IMR-90 (cell line): ENCODE measurements at places on chromosomes 2 and 18.
A peak's percentile ranks its signal among the peaks of the same experiment; 100 is the strongest.

DNA sequence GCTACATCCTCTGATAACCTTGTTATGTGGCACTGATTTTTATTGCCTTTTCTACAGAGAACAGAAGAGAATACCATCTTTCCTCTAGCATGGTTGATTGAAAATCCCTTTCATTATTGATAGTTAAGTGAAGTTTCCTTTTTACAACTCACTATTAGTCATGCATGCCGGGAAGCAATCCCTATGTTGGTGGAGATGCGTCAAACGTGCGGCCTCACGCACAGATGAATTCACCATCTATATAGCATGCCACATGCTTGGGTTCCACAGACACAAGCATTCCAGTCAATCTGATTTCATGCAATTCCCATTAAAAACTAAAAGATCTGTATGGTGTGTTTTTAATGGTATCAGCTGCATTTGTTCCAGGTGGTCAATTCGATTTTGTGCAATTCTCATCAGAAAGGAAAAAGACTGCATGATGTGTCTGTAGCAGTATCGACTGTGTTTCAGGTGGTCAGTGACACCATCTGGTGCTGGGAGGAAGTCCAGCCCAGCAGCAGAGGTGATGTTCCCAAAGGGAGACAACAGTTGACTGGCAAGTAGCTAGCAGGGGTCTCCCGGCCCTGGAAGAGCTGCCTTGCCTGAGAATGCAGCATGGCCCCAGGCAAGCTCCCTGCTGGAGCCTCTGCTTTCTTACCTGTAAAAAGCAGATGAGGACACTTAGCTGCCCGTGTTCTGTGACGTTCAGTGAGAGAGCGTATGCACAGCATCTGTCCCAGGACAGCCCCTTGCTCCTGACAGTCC lies 151.3 kb upstream of the NCK2 start:
- DNase-seq: peak; percentile 2

DNA sequence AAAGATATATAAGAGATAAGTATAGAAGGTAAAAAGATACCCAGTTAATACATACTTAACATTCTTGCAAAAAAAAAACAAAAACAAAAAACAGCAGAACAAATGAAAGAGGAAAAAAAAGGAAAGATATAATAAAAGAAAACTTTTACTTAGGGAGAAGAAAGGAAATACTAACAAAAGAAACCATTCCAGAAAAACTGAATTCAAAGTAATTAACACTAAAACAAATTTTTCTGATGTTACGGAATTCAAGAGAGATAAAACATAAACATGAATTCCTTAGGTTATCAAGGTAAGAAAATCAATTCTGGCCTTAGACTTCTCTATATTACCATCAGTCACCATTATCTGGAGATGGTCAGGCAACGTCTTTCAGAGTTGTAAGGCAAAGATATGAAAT lies 261.8 kb downstream of the ZEB2 start:
- no peak for DNase-seq

DNA sequence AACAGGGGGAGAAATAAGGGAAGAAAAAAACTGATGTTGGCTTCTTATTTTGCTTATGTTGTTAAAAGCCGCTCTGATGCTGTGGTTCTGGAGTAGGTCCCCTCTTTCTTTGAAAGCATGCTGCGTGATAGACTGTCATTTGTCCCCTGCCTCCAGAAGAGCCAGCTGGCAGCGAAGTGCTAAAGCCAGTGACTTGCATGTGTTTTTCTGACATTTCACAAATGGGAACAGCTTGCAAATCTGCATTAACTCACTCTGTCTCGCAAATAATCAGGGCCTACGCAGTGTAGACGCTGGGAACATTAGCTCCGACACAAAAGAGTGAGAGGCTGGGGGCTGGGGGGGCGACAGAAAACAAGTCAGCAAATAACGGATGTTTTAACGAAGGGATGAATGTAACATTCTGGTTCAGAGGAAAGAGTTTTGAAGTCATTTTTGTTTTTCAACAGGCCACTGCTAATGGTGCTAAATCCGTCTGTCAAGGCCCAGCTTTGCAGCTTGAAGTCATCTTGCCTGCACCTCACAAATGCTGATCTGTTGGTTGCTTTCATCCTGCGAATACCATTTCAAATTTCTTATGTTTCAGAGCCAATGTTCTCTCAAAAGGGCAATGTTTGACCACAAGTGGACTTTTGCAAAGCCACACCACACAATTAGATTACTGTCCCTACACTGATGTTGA lies 68.8 kb upstream of the PIK3C3 start:
- no peak for DNase-seq

- no peak for DNase-seq
These were observed 39.1 kb upstream of the ANKRD44 start for GRCh38 chr2:197349699-197350098.

- no peak for DNase-seq
These were observed 240.3 kb upstream of the FBXO11 start for GRCh38 chr2:48146552-48146951.

- peak; percentile 91 for DNase-seq
These were observed 19.3 kb downstream of the SPEG start for GRCh38 chr2:219453671-219454590.

- no peak for DNase-seq
These were observed 71.8 kb upstream of the LRATD1 start for GRCh38 chr2:14560716-14561115.

GRCh38 chr18:36589857-36590543 lies 238.8 kb downstream of the TPGS2 start:
- DNase-seq: peak; percentile 37

DNA sequence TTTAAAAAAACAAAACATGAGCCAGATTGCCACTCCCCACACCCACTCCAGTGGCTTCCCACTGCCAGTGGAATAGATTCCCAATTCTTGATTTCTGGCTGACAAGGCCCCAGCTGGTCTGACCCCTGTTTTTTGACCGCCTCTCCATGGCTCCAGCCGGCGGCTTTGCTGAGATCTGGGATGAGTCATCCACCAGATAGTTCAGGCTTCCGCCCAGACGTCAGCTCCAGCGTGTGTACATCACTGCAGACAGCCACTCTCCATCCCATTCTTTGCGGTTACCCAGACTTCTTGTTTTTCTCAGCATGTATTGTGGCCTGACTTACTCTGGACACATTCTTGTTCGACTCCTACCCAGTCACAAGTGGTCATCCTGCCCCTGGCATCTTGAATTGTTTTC lies 227.9 kb downstream of the GBX2 start:
- peak; percentile 97 for DNase-seq

DNA sequence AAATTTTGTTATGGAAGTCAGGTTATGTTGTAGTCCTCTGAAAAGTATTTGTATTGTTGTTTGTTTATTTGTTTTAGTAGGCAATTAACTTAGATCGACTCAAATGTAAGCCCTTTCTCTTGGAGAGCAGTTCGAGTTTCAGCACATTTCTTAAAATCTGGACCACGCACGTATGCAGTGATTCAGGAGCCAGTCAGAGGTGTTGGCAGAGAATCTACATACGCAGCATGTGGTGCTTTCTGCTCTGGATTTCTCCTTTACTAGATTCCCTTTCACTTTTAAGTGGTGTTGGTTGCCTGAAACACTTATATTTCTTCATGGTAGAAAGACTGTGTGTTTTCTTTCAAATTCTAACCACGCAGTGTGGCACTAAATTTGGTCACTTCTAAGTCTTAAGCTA lies 773.9 kb upstream of the LRATD1 start:
- peak; percentile 0 for DNase-seq

DNA sequence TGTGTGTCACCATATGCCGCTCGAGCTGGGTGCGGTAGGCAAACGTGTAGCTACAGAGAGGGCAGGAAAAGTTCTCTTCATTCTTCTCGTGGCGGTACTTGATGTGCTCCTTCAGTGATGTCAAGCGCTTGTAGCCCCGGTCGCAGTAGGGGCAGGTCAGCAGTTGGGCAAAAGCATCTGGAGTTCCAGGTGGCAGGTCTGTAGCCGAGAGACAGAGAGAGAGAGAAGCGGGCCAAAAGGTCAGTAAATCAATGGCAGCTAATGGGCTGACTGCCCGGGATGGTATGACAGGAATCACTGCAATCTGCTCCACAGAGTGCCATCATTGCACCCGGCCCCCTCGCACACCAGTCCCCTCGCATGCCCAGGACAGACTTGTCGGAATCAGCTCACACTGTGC lies 116.0 kb downstream of the ZEB2 start:
- no peak for DNase-seq

DNA sequence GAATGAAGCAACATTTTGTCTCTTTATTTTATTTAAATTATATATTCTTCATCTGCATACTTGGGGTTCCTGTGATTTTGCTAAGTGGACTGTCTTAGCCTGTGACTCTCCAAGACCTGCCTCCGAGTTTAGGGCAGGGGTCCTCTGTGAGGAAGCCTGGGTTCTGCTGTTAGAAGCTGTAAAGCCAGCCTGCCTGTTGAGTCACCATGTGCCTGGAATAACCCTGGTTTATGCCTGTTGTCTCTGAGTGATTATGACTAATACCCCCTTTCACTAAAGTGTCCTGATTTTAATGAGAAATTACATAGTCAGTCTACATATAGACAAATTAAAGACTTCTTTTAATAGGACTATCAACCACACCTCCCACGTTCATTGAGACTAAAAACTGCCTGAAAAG lies 369.1 kb downstream of the ZNF521 start:
- peak; percentile 46 for DNase-seq

DNA sequence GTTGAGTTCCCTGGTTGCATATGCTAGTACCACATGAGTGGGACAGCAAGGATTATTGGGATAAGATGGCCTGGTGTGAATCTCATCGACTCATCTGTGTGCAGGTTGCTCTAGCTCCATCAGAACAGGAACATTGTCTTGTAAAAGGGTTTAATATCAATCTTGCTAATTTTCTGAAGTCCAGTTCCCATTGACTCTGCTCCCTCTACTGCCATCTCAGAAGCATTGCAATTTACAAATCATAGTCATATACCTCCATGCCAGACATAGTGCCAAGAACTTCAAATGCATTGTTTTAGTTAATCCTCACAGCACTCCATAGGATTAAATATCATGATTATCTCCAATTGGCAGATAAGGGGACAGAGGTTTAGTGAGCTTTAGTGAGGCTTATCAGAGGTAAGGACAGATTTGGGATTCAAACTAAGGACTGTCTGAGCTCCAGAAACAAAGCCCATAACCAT lies 4.8 kb upstream of the STAT4 start:
- DNase-seq: peak; percentile 70

- DNase-seq: no peak
These were observed 531.9 kb downstream of the PARD3B start for GRCh38 chr2:205077159-205077558.

GRCh38 chr2:177816766-177817165 lies 255.8 kb downstream of the PDE11A start:
- no peak for DNase-seq

DNA sequence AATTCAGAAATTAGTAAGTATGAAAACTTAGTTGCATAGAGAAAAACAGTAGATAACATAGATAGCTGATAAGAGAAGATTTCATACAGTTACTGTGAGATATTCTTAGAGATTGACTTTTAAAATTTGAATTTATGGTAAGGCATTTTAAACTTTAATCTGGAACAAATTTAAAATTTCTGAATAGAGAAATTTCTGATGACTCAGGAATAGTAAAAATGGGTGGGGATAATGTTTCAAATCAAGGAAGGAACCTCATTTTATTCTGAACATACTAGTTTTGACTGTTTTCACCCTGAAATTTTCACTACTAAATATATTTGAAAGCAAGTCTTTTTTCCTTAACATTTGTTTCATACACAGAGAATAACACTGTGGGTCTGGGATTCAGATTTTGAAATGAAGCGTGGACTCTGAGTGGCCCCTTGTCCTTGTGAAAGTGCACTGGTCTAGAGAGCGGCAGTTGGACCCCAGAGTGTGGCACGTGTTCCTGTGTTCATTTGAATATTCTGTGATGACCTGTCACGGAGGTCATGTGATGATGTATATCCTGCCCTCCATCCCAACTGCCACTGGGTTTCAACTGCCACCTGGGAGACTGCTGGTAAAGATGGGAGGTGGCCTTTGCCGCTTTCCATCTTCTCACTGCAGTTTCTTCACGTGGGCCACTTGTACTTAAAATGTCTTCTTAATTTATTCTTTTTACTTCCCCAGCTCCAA lies 38.5 kb upstream of the RAB6D start:
- no peak for DNase-seq

DNA sequence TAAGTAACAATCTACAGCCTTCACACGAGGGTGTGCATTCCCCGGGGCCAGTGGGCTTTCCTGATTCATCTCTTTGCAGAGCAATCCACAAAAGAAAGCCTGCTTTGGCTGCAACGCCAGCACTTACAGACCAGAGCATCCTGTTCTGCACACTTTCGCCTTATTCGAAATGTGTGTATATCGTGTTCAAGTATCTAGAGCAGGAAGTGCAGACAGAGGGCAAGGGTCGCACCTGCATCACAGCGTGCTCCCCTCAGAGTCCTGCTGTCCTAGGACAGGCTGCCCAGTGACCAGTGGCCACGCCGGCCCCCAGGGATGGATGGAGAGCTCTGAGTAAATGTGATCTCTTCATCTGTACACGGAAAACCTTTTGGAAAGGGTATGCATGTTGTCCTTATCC lies 264.3 kb downstream of the ZNF516 start:
- no peak for DNase-seq

DNA sequence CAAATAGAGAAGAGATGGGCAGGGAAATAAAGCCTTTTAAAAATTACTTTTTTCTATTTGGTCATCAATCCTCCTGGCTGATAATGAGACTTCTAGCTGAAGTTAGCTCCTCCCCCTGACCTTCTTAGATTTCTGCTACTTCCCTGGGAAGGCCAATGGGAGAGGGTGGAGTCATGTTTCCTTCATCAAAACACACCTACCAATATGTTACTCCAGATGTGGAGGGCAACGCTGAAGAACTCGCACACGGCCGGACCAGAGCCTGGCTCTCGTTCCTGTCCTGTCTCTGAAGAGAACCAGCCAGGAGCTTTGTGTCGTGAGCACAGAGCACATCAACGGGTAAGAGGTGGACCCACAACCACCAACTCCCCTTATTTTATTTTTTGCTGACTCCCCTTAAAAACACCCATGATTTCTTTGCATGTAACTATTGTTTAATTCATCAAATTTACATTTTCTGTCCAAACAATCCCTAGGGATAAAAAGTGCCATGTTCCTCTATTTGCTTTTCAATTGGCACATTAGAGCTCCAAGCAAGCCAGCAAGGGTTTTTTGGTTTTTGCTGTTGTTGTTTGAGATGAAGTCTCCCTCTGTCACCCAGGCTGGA lies 94.9 kb downstream of the ADD2 start:
- no peak for DNase-seq

DNA sequence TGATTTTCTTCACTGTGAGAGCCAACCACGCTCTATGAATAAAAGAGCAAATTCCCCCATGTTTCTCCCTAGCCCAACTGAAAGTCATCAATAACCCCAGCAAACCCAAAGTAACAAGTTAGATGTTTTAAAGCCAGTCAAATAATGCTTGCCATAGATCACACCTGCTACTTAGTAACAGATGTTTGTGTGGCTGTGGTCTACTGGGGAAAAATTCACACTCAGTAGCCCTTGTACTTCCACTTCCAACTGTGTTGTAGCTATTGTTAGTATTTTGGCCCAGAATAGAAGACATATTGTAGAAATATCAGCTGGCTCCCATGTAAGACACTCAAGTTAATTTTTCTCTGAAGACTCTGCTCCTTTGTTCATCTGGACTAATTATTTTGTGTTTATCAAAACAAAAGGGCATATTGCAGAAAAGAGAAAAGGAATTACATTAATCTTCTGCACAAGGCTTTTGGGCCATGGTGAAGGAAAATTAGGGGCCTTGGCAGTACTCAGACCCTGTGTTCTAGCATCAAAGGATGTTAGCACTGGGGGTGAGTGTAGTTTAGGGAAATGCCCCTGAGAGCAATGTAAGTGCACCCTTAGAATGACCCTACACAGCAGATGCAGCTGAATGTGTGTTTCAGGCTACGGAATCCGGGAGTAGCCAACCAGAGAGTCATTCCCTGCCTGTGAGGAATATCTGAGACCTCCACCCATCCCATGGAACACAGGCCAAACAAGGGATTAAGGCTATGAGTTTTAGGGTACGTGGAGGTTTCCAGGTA lies 521.9 kb downstream of the EPHA4 start:
- no peak for DNase-seq

GRCh38 chr2:111642586-111643327 lies 241.2 kb downstream of the ANAPC1 start:
- DNase-seq: no peak
